ENCODE measurements at places on chromosomes 13 and 19.

DNA sequence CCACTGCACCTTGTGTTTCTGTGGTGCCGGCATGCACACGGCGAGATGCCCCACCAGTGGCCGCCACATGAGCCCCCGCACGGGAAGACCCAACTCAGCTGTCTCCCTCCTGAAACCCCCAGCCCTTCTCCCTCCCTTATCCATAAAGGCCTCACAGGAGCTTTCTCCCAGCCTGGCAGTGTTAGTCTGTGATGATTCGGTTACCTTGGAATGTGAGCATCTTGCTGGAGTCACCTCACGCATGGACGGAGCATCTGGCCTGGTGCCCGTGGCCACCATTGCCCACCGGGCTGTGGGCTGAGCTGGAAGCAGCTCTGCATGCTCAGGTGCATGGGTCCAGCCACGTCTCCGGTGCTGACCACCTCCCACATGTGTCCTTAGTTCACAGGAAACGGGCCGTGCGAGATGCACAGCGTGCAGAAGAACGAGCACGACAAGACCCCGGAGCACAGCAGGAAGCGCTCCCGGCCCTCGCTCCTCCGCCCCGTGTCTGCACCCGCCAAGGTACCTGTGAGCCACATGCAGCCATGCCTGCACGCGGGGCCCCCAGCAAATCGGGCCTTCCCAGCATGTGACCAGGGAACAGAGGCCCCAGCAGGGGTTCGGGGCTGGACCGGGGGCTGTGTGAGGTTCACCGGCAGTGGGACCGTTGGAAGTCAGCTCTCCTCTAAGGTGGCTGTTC, 22.0 kb downstream of the SIN3B start:
- DNase-seq: no peak

DNA sequence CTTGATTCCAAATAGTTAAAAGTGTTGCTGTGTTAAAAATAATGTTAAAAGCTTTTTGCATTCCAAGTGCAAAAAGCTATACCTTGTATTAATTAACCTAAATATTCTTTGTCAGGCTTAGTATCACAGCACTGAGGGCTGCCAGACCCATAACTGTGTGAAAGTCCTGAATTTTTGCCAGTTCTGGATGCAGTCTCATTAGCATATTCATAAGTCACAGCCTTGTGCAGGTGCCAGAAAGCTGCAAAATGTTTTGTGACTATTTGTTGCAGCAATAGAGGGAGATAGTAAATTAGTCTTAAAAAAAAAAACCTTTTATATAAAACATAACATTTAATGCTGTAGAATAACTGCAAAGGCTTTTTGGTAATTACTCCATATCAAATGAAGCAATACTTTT, 56.6 kb downstream of the SLITRK1 start:
- no peak for DNase-seq

- no peak for DNase-seq
These were observed 684.5 kb upstream of the SLITRK1 start for GRCh38 chr13:84566780-84567179.

DNA sequence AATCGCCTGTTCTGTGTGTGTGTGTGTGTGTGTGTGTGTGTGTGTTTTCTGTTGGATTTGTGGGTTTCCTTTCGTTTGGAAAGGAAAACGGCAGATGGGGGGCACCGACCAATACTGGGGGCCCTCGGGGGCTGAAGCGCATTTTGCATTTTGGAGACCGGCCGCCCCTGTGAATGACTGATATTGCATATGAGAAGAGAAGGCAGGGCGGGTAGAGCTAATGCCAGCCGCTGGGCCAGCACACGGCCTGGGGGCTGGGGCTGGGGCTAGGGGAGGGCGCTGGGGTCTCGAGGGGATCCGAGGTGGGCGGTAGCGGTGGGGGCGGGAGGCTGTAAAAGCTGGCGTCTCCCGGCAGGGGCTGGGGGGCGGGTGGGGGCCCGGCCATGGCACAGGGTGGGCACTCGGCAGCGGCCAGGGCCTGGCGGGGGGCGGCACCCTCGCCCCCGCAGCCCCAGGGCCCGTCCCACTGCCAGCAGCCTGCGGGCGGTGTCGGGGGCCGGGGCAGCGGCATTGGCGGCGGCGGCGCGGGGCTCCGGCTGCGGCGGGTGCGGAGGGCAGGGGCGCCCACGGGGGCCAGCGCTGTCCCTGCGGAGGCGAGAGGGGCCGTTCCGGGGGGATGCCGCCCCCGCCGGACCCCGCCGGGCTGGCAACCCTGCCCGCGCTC, 11.2 kb downstream of the ANO8 start:
- DNase-seq: no peak

- DNase-seq: no peak
These were observed 14.7 kb upstream of the ZNF14 start for GRCh38 chr19:19747357-19748220.

DNA sequence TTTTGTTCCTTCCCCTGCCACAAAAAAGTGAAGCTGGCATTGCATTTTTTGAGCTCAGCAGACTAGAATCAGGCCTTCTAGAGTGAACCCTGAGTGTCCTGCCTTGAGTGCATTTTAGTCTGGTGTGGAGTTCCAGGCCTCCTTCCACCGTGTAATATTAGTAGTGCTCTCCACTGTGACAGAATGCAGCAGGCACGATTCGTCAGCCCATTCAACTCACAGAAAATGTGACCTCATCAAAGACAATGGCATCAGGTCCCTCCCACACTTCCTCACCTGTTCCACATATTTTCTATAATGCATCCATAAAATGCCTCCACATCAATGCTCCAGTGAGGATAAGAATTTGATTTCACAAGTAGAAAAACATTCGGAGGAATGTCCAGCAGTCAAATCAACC, 227.6 kb downstream of the FGF9 start:
- no peak for DNase-seq

- DNase-seq: no peak
These were observed 135.9 kb upstream of the TMTC4 start for GRCh38 chr13:100810481-100810880.

DNA sequence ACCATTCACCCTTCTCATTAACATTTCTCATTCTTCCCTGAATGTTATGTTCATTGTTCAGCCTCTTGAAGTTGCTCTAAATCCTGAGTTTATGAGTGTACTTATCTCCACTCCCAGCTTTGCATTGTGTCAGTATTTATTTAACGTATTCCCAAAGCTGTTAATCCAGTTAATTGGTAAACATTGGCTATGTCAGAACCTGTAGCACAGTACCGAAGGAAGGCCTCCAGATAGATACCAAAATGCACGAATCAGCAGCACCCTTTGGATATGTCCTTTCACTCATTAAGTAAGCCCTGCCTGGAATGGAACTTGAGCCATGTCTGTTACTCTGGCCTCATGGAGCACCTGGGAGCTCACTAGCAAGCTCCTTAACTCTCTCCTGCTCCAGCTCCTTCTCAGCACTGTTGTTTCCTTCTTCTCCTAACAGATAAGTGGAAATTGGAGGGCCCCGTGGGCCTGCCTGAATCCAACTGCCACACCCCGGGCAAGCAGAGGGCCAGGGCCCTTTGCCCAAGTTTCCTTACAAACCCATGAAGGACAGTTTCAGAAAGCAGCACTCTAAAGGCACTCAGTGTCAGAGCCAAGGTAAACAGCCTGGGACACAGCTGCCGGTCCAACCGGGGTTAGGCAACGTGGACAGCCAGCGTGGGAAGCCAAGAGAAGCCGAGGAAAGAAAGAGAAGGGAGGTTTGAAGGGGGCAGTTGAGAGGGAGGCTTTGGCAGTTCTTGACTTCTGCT, 155.0 kb upstream of the SERP2 start:
- no peak for DNase-seq

DNA sequence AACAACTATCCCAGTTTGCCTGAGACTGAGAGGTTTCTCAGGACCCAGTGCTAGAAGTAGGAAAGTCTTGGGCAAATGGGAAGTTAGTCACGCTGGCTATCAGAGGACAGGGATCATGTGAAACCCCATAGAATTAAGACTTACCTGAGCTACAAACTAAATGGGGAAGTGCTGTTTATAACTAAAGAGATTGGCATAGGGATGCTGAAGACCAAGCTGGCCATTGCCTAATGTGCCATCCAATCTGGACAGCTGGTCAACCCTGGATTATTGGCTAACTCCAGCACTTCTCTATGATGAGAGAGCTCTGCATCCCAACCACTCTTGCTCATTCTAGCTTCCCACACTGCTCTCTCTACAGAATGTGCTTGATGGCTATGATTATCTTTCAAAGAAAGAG, 216.1 kb downstream of the TDRD3 start:
- DNase-seq: no peak

DNA sequence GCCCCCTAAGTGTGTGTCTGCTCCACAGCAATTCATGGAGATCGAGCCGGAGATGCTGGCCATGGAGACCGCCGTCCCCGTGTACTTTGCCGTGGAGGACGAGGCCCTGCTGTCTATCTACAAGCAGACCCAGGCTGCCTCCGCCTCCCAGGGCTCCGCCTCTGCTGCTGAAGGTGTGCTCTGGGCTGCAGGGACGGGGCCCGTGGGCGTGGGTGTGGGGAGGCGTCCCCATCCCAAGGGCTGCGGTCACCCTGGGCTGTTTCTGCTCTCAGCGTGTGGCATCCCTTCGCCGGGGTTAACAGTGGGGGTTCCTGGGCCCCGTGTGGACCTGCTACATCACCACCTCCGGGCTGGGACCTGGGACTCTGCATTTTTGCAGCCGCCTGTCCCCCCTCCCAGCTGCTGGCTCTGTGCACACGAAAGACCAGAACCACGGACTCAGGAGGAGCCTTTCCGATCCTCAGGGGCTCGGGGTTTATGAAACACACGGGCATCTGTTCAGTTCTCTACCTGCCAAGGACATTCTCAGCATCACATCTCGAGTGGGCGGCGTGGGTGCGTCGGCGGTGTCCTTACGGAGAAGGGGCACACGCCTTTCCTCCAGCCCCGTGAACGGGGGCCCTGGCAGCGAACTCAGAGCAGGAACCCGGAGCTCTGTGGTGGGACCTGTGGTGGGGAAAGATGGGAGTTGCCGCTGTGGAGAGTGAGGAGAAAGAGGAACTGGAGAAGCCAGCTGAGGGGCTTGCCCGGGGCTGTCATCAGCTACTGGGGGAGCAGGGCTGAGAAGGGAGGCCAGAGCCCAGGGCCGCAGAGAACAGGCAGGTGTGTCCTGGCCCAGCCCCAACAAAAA, 7.8 kb downstream of the NCLN start:
- DNase-seq: no peak

DNA sequence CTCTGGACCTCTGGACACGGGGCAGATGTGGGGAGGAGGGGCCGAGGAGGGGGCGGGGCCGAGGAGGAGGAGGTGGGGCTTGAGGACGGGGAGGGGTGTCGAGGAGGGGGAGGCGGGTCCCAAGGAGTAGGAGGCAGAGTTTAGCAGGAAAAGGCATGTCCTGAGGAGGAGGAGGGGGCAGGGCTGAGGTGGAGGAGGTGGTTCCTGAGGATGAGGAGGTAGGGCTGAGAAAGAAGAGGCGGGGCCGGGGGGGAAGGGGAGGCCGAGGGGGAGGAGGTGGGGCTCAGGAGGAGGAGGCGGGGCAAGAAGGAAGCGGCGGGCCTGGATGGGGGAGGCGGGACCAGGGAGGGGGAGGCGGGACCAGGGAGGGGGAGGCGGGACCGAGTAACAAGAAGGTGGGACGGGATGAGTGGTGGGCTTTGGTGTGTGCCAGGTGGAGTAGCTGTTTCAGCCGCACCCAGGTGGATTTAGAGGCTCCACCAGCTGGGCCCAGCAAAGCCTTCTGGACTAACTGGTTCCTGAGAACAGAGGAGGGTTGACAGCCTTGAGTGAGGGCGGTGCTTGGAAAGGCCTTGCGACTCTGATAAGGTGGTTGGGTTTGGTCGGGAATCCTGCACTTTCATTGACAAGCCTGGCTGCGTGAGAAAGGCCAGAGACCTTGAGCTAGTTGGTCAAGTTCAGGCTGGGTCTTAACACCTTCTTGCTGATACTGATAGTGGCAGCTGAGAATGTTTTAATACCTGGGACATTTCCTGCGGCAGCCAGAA, 7.7 kb downstream of the TECR start:
- peak; percentile 55 for DNase-seq

DNA sequence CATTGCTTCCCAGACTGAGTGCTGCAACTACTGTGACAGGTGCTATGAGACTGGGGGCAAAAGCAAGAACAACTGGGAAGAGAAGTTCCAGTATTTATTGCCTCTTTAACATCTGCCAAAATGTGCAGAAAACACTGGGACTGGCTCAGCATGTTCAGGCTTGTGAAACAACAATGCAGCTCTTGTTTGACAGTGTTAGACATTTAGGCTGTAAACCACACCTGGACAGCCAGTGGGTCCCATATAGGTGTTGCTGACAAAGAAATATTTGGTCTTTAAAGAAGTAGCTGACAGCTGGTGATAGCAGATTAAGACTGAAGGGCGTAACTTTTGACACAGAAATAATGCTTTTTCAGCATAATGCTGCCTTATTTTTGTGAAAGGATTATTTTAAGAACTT, 88.1 kb downstream of the STOML3 start:
- DNase-seq: no peak

DNA sequence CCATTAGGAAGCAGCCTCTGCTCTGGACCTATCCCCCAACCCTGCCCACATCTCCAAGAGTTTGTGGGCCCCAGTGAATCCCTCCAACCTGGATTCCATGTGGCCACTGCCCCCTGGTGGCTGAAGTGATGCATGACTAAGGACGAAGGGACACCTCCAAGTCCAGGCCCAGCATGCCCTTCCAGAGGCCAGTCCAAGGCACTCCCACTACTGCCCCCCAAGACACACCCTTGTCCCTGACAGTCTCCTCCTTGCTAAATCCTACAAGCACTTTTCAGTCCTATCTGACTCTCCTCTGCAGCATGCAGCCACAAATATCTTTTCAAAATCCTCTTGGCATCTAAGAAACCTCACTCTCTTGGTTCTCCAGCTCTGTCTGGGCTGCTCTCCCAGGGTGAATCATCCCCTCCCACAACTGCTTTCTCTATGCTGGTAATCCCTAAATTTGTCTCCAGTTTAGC, 33.0 kb downstream of the DEDD2 start:
- DNase-seq: no peak

GRCh38 chr19:7862413-7862951, 11.7 kb downstream of the PRR36 start:
- no peak for DNase-seq

DNA sequence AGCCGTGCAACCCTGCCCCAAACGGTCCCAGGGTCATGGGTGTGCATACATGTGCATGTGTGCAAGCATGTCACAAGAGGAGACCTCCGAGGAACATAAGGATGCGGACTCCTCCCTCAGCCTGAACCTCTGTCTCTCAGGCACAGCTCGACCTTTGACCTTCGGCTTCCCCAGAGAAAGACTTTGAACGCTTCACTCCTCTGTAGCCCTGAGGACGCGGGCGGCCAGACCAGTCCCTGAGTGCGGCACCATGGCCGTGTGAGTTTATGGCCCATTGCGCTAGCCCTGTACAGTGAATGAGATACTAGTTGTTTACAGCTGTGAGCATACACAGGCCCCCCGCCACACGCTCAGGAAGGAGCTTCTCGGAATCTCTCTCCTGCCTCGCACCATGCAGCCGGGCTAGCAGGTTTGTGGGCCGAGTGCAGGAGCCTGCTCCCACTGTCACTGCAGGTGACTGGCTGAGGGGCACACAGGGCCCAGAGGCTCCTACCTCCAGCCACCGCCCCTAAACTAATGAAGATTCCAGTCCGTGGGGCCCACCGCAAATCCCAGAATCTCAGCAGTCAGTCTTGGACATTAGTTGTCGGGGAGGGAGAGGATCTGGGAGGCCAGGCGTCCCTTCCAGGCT, 10.8 kb downstream of the RASA3 start:
- DNase-seq: no peak
